D341Med (cell line): ENCODE measurements at places on chromosomes 2 and 18.
A peak's percentile ranks its signal among the peaks of the same experiment; 100 is the strongest.

- DNase-seq, result no peak
Measured at GRCh38 chr2:216482640-216483039, 16.0 kb upstream of the RPL37A start.

- no peak for DNase-seq
Measured at GRCh38 chr2:67516899-67517530, 119.9 kb downstream of the ETAA1 start.

DNA sequence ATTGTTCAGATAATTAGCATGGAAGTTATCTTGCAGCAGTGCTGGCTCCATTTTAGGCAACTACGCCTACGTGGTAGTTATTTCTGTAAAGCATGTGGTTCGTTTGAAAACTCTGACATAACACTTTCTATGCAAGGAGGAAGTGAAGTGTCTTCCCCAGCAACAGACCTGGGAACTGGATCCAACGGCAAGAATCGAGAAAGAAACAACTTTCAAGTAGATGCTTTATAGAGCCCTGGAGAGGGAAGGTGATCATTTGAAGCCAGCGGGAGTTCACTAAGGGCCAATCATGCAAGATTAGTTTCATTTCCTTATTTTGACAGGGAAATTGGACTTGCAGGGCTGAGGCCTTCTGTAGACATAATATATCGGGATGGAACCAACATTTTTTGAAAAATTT lies 218.3 kb downstream of the ACKR3 start:
- DNase-seq, result no peak

DNA sequence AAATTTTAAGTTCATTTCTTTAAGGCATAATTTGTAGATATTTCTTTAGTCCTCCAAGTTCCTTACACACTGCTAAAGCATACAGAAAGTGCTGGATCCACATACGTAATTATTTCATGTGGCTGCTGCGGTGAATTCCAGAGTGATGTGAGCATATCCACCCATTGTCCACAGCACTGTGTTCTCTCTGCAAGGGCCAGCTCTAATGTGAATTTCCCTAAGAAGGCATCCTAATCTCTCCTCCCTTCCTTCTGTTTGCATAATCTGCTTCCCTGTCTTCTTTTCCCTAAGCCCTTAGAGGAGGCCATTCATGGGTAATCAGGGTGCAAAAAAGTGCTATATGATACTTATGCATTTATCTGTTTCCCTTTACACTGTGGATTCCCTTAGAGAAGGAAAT lies 57.2 kb downstream of the COBLL1 start:
- DNase-seq, result peak; percentile 33

GRCh38 chr2:24842081-24843050 lies 49.1 kb downstream of the CENPO start:
- no peak for DNase-seq

- no peak for DNase-seq
Measured at GRCh38 chr2:152565884-152566727, 151.2 kb downstream of the PRPF40A start.

- no peak for DNase-seq
Measured at GRCh38 chr2:165305391-165306096, 66.3 kb downstream of the SCN2A start.

DNA sequence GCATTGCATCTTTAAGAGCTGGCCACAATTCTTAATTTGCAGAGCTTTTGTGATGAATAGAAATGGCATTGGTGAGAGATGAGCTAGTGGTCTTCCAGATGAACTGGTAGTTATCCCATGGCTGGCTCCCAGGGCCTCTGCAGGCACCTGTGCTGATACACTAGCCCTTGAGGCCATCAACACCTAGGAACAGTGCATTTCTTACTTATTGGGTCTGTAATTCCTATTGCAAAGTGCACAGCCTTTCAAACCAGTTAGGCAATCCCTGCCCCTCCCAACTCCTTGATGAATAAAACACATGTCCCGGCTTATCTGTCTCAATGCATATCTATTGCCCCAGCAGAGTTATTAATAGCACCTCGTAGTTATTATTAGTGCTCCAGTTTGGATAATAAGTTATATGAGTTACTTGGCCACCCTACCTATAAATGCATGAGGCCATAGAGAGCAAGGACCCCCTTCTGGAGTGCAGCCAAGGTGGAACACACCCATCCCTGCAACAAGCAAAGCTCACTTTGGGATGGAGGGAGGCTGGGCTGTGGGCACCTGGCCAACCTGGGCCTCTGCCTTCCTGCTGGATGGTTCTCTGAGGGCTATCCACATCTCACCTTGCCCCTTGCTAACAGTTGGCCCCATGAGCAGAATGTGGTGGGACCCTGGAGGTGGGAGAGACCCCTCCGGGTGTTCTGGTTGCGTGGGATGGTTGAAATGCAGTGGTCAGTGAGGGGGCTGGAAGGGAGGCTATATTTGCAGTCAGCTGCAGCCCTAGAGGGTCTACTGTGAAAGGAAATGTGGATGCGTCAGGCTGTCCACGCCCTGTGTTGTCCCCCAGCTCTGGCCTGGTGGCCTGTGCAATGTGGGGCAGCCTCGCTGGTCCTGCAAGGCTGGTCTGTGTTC lies 455.9 kb upstream of the HS6ST1 start:
- DNase-seq, result no peak

- no peak for DNase-seq
Measured at GRCh38 chr2:24482251-24482971, 8.6 kb upstream of the NCOA1 start.

- no peak for DNase-seq
Measured at GRCh38 chr2:105497094-105497493, 98.2 kb upstream of the FHL2 start.

DNA sequence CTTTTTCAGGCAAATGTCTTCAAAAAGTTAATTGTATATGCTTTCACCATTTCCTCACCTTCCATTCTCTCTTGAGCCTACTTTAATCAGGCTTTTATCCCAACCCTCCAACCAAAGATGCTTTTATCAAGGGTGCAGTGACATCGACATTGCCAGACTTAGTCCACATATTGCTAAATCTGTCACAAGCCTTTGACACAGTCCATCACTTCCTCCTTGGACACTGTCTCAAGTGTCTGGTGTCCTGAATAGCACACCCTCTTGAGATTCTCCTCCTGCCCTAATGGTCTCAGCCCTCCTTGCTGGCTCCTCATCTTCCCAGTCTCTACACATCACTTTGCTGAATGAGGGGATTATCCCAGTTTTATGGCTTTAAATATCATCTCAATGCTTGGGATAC lies 147.5 kb upstream of the SLC39A10 start:
- no peak for DNase-seq

- no peak for DNase-seq
Measured at GRCh38 chr2:133364636-133365035, 203.6 kb downstream of the NCKAP5 start.
